MM.1S (cell line): ENCODE measurements at places on chromosomes 7 and 10.

DNA sequence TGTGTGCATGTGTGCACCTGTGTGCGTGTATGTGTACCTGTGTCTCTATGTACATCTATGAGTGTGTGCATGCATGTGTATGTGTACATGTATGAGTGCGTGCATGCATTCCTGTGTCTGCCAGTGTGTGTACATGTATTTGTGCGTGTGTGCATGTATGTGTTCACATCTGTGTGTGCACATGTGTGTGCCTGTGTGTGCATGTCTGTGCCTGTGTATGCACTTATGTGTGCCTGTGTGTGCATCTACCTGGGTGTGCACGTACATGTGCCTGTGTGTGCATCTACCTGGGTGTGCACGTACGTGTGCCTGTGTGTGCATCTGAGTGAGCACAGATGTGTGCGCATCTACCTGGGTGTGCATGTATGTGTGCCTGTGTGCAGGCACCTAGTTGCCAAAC, 102.2 kb upstream of the DIP2C start:
- no peak for DNase-seq

DNA sequence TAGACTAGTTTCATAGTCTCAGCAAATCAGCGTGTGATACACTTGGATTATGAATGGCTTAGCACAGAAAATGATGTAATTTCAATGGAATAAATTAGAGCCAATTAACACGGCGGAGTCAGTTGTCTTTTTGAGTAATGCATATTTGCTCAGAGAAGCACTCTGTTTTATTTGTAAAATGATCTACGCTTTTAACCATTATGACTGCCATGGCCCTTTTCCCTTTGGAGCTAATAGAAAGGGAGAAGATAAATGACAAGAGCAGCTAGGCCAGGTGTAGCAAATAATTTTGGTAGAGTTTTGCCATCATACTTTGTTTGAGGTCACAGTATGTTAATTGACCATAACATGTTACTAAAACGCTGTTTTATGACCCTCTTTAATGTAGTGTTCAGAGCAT, 86.8 kb downstream of the GPR158 start:
- DNase-seq = no peak

- no peak for DNase-seq
Observed at GRCh38 chr10:17912754-17913153, 39.0 kb upstream of the SLC39A12 start.

DNA sequence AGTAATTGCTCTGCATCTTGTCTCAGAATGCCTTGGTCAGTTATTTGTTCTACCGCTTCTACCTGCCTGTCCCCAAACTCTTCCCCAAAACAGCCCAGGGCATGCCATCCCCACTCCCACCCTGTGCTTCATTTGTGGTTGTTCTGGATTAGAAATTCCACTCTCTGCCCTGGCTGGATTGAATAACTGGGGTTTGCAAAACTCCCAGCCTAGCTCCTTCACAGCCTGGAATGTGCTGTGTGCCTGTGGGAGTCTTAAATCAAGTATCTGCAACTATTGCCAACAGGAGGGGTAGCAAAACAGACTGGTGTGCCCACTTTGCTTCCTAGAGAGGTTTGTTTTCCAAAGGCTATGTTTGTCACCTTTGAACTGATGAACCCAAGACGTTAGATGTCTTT, 24.2 kb downstream of the TSPAN15 start:
- no peak for DNase-seq

DNA sequence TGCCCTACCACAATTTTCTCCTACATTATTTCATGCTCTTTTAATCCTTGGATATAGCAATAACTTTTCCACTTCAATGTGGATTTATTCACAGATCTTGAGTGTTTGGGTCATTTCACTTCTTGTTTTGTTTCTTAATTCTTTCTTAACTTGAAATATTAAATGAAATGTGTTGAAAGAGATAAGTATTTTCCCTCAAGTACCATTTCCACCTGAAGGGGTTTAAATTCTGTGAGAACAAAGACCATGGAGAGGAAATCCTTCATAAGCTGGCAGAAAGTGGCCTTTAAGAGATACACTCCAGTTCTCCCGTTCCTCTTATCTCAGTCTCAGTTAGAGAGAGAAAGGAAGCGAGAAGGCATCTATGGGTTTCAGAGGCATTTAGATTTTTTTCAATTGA, 14.1 kb upstream of the DLD start:
- DNase-seq = no peak

- no peak for DNase-seq
Observed at GRCh38 chr7:134552105-134552504, 3.2 kb downstream of the AKR1B15 start.

GRCh38 chr10:132383101-132383500, 13.9 kb upstream of the PWWP2B start:
- DNase-seq = no peak
